CD8-positive, alpha-beta memory T cell (primary cell): ENCODE measurements at places on chromosomes 5 and 9. TPM values are rescaled to one million over a fixed set of nuclear protein-coding genes. Genes with fewer than 3 reads are reported as not detected.

GRCh38 chr5:10788358-10788757 is 27.3 kb upstream of the DAP start:
- DNase-seq: no peak

CARTPT gene
- not detected for total RNA-seq

DNA sequence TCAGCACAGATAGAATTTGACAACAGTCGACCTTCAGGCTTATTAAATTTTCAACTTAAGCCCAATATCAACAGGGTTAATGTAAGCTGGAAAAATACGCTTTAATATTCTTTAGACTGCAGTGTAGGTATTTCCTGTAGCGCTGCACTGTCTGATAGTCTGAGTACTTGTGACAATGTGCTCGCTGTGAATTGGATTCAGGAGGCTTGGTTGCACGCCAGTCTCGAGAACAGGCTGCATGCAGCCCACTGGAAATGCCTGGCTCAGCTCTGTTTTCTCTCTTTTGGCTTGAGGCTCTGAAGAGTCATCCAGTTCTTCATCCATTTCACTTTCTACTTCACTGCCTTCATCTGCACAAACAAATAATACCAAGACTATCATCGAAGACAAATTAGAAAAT is 300.9 kb downstream of the RFX3 start:
- DNase-seq: no peak

- no peak for DNase-seq
Observed at GRCh38 chr5:87099968-87100367, 167.7 kb upstream of the RASA1 start.

DNA sequence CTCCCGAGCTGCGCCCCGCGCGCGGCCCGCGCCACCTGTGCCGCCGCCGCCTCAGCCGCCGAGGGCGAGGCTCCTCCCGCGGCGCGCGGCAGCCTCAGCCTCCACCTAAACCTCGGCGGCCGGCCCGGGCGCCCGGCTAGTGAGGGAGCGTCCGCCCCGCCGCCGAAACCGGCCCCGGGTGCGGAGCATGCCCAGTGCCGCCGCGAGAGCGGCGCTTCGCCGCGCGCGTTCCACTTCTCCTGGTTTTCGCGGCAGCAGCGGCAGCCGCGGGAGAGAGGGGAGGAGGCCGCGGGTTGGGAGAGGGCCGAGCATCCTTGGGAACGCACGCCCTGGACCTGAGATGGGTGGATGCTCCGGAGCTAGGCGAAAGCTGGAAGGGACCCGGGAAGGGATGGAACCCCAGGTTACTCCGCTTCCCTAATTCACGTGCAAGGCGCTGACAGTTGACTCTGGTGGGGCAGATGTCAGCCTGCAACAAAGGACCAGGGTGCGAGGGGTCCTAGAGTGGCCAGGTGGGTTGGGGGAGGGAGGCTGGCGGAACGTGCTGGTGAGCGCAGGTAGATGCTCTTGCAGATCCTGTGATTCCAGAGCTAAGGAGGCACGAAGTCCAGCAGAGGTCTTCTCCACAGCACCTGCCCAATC is at the start of gene CTNND2:
Gene CTNND2 (minus strand): TSS at position 182 of the 642 bp plus-strand sequence. CDS start 593 bp downstream, outside the sequence.
- DNase-seq: no peak
